NCI-H524 treated with DMSO at 0.1 percent for 48 hours (cell line): ENCODE measurements at places on chromosomes 3 and 15.

GRCh38 chr3:6172871-6173642 is 687.9 kb upstream of the GRM7 start:
- no peak for DNase-seq

DNA sequence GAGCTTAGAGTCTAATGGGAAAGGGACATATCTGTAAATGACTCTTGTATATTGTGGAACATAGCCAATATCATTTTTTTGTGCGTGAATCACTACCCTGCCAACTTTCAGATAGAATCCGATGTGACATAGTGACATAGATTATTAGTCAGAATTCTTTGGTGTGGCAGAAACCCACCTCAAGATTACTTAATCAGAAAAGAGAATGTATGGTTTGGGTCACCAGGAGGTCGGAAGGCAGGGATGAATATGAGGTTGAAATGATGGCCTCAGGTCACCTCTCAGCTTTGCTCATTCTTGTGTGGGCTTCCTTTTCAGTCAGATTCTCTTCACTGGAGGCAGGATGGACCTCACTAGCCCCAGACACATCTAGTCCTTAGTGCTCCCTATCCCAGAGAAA is 41.4 kb downstream of the SNAPC5 start:
- DNase-seq = no peak

- no peak for DNase-seq
Observed at GRCh38 chr15:58755956-58756355, 6.4 kb upstream of the ADAM10 start.

DNA sequence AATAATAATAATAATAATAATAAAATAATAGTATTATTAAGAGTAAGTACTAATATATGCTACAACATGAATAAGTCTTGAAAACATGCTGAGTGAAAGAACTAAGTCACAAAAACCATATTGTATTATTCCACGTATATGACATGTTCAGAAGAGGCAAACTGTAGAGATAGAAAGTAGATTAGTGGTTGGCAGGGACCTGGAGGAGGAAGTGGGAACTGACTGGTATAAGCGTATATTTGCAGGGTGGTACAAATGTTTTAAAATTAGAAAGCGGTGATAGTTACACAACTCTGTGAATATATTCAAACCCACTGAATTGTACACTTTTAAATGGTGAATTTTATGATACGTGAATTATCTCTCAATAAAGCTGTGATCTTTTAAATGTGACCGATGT is 32.8 kb downstream of the LRRK1 start:
- DNase-seq = no peak

DNA sequence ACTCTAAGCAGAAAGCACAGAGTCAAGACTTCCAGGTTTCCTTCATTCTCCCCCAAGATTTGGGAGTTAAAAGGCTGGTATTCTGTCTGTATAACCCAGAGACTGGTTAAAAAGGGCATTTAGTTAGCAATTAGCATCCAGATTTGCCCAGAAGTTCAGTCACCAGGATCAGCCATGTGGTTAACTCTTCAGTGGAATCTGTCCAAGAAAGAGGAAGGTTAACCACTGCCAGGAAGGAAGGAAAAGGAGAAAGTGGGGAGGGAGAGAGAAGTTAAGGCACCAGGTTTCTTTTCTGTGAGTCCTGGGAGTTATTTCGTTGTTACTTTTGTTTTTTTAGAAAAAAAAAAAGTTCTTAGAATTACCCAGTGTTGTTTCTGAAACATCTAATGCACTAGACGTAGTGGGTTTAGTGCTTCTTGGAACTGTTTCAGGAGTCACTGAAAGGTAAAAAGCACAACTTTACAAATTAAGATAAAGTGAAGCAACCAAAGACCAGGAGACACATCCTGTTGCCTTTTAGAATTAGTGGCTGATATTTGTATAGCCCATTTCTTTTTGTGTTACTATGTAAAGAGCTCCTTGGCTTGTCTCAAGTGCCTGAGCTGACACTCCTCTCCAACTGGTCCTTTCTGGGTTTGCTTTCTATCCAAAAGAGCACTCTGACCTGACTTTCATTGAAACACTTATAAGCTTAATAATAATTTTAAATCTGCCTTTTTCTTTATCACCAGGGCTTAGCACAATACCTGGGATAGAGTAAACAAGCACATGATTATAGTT is 128.6 kb downstream of the ABI3BP start:
- DNase-seq = no peak

- DNase-seq = no peak
Observed at GRCh38 chr3:152557302-152557999, 277.5 kb upstream of the P2RY1 start.

- DNase-seq = no peak
Observed at GRCh38 chr3:535566-536416, 339.2 kb downstream of the CHL1 start.

DNA sequence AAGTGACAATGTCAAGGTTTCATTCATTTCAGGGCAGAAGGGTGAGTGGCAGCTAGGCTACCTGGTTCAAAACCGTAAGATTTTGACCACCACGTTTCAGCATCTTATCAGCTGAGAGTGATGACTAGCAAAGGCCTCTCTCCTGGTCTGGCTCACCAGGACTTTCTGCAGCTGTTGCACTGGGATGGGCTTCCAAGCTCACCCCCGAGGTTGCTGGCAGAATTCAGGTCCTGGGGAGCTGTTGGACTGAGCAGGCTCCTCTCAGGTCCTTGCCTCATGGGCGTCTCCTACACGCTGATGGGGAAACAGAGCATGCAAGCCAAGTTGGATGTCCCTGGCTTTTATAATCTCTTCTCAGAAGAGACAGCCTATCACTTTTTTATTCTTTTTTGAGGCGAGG is 88.8 kb upstream of the RNU6-1 start:
- no peak for DNase-seq

- DNase-seq = peak; percentile 9
Observed at GRCh38 chr15:23467110-23467600, 20.1 kb upstream of the GOLGA6L2 start.

DNA sequence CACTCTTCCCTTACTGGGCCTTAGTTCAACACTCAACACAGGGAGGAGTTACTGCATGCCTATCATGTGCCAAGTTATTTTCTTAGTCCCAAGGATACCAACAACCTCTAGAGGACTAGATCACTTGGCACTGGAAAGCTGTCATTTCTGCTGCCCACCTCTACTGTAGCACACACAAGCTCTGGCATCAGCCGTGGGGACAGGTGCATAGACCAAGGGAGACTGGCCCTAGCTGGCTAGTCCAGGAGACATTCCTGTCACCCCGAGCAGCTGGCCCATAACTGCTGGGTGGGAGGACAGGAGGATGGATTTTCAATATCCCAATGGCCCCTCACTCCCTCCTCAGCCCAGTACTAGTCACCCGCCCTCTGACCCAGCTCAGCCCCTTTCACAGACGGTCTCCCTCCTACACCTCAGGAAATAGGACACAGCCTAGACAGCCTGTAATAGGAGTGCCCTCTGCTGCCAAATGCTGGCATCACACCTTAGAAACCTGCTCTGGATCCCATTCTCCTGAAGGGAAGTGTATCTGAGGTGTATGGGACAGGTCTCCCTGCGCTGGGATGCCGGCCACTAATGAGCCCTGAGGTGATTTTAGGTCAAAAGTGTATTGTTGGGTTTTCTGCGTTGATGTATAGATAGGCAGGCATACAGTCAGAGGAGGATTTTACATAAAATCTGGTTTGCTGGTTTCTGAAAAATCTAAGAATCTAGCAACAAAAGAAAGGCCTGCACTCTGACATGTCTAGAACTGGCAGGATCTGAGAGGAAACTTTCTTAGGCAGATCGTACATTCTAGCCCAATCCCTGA is 3.4 kb upstream of the DZIP1L start:
- peak; percentile 34 for DNase-seq

- DNase-seq = no peak
Observed at GRCh38 chr15:38535491-38536200, 29.0 kb downstream of the RASGRP1 start.

DNA sequence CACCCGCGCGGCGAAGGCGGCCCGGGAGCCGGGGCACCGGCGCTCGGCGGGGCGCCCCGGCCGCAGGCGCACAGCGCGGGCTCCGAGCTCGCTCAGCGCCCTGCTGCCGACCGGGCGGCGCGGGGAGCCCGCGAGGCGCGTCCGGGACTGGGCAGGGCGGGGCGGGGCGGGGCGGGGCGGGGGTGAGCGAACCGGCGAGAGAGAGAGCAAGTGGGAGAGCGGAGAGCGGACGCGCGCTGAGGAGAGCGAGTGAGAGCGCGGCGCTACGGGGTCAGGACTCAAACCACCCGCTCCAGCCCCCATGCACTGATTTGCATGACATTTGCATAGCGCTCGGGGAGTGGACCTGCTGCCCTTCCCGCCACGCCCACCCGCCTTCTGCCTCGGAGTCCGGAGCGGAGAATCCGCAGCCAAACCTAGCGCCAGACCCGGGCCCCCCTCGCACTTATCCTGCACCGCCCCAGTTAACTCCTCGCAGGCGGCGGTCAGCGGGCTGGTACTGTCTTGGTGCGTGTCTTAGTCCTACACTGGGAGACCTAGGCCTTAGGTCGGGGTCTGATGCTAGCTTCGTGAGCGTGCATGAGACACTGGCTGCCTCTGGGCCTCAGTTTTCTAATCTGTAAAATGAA is at the start of gene MYLK:
Gene MYLK, minus strand, starts transcription at position 130 of the 629 bp plus-strand sequence. CDS start 90,491 bp downstream, outside the sequence.
- peak; percentile 84 for DNase-seq

DNA sequence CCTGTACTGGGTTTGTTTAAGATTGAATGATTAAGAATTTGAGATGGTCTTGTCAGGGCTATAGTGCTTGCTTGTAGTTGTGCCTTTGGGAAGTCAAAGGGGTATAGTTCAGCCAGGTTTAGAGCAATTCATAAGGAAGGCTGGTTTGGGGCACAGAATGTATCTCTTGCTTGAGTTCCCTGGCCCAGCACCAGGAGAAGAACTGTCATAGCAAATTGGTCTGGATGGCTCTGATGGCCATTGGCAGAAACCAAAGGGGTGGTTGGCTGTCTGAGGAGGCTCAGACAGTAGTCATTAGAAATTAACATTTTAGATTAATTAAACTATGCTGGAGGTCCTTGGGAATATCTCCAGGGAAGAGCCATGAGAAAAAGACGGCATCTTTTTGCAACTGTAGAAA is 25.4 kb upstream of the OTOL1 start:
- no peak for DNase-seq

- DNase-seq = no peak
Observed at GRCh38 chr15:81060907-81061306, 60.2 kb downstream of the TLNRD1 start.

DNA sequence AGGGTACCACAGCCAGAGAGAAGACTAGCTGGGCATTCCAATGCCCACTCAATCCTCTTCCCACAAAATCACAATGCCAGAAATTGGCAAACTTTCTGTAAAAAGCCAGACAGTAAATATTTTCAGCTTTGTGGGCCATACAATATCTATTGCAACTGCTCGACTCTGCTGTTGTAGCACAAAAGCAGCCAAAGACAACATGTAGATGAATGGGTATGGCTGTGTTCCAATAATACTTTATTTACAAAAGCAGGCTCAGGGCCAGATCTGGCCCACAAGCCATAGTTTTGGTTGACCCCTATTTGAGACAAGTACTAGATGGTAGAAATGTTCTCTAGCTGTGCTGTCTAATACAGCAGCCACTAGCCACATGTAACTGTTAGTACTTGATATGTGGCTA is 330.9 kb downstream of the ERC2 start:
- DNase-seq = no peak

DNA sequence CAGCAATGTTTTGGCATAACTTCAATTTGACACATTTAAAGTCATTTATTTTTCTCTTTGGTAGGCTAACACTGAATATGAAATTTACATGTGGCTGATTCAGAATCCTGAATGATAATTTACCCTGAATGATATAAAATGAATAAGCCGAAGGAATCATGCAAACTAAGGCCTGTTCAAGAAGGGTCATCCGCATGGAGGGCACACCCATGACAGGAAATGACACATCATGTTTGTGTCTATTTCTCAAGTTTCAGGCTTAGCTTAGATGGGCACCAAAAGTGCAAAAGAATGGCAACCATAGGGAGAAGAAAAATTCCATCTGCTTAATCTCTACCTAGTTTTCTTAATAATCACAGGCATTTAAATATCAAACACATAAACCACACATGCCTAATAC is 141.5 kb downstream of the DUT start:
- no peak for DNase-seq

DNA sequence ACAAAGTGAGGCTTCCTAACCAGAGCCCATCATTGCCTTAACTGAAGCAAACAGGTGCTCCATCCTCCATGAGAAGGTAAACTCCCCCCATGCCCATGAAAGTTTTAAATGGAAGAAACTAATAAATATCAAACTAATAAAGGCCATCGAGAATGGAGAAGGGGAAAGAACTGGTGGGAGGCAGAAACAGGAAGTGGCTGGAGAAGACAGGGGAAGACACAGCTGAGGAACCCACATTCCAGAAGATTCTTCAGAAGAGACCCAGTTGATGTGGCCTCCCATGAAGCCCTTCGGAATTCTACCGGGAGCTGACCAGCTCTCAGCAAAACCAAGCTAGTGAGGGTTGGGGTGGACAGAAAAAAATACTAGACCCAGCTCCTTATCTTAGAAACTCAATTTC is 41.6 kb downstream of the SH3BP5 start:
- DNase-seq = no peak

GRCh38 chr15:33292717-33293307 is 18.0 kb upstream of the RYR3 start:
- peak; percentile 12 for DNase-seq

GRCh38 chr15:46644501-46645481 is 1010.0 kb downstream of the SQOR start:
- peak; percentile 52 for DNase-seq

- no peak for DNase-seq
Observed at GRCh38 chr15:58377193-58377592, 54.6 kb upstream of the LIPC start.

GRCh38 chr15:31318429-31318828 is 8.2 kb upstream of the KLF13 start:
- no peak for DNase-seq

DNA sequence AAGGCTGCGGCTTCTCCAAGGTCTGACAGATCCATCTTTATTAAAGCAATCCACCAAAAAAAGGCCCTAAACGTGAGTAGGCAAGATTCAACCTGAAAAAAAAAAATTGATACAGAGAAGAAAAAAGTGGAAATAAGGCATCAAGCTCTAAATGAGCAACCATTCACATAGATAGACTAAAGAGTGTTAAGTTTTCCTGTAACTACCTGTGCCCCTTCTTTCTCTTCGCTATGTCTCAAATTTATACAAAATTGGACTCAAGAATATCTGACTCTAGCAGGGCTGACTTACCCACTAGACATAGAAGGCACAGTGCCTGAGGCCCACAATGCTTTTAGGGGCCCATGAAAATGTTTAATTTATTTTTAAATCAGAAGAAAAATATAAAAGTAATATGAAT is at the start of gene MYH15:
Gene MYH15, minus strand, starts transcription at position 101 of the 400 bp plus-strand sequence. Its CDS starts 66 bp downstream, at position 35.
- DNase-seq = no peak

- no peak for DNase-seq
Observed at GRCh38 chr15:72778796-72779195, 4.8 kb downstream of the ADPGK start.

GRCh38 chr3:133934073-133934970 is 38.6 kb upstream of the RAB6B start:
- no peak for DNase-seq

DNA sequence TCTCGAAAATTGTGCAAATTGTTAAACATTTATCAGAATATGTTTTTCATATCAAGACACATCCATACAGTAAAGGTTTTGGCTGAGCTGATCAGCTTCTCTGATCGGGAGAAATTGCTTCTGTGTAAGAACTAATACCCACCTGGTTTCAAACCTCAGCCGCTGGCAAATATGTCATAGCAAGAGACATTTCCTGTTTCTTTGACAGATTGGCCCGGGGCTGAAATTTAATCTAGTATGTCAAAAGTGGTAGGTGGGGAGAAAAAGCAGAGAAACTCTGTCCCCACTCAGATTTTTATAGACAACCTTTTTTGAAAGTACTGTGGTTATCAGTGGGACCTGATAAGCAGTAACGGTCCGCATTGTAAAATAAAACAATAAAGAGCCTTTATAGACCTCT is 88.8 kb upstream of the SLC24A5 start:
- no peak for DNase-seq
